ENCODE measurements at places on chromosomes 5 and 9.

GRCh38 chr9:6641561-6641960 lies 4.0 kb downstream of the GLDC start:
- H3K27me3 ChIP-seq = peaks cover 62% of the 10 kb centered on the region
- no peaks in the 10 kb centered on the region for H3K36me3 ChIP-seq
- no peak overlapping the region for H3K4me3 ChIP-seq
- DNase-seq = peak; percentile 7

- no peak overlapping the region for H3K27ac ChIP-seq
- H3K4me3 ChIP-seq = no peak overlapping the region
- no peaks in the 10 kb centered on the region for H3K27me3 ChIP-seq
- H3K4me1 ChIP-seq = 0 out of 2 replicates have a peak, but pooled peaks cover 7% of the 10 kb centered on the region
- DNase-seq = no peak
Observed at GRCh38 chr5:74665816-74666215, 19.2 kb upstream of the HEXB start.

GRCh38 chr5:127826011-127826410 lies 122.8 kb downstream of the CCDC192 start:
- H3K27me3 ChIP-seq = no peaks in the 10 kb centered on the region
- 0 out of 2 replicates have a peak, but pooled peaks cover 6% of the 10 kb centered on the region for H3K4me1 ChIP-seq
- no peak overlapping the region for H3K4me3 ChIP-seq
- DNase-seq = peak; percentile 54
- no peaks in the 10 kb centered on the region for H3K36me3 ChIP-seq
- no peak overlapping the region for H3K27ac ChIP-seq

GRCh38 chr5:111739416-111739815 lies 17.6 kb downstream of the NREP start:
- peaks cover 98% of the 10 kb centered on the region for H3K4me1 ChIP-seq
- H3K27ac ChIP-seq = peak overlapping the region; percentile 93
- no peaks in the 10 kb centered on the region for H3K27me3 ChIP-seq
- no peak for DNase-seq
- H3K4me3 ChIP-seq = no peak overlapping the region

GRCh38 chr5:72096602-72097188 lies 10.6 kb upstream of the MAP1B start:
- H3K4me3 ChIP-seq = no peak overlapping the region
- H3K4me1 ChIP-seq = 0 out of 2 replicates have a peak, but pooled peaks cover 6% of the 10 kb centered on the region
- H3K36me3 ChIP-seq = no peaks in the 10 kb centered on the region
- no peak overlapping the region for H3K27ac ChIP-seq

GRCh38 chr9:20384642-20385041 lies 237.7 kb downstream of the MLLT3 start:
- H3K36me3 ChIP-seq = peaks cover 3% of the 10 kb centered on the region
- H3K4me1 ChIP-seq = 0 out of 2 replicates have a peak, but pooled peaks cover 5% of the 10 kb centered on the region
- H3K27ac ChIP-seq = no peak overlapping the region
- H3K4me3 ChIP-seq = no peak overlapping the region
- DNase-seq = no peak

- H3K27ac ChIP-seq = peak overlapping the region; percentile 68
- peak overlapping the region; percentile 9 for H3K4me3 ChIP-seq
Observed at GRCh38 chr5:126385524-126386502, 37.4 kb upstream of the GRAMD2B start.

All from GM23248 (cell line).